ENCODE measurements at places on chromosomes 2 and 18. TPM values are rescaled to one million over a fixed set of nuclear protein-coding genes. Genes with fewer than 3 reads are reported as not detected.

Gene MITD1
- 7.9 TPM for polyA plus RNA-seq

Gene ANKRD30BL
- polyA plus RNA-seq = not detected

Gene FSIP2
- polyA plus RNA-seq = not detected

DNA sequence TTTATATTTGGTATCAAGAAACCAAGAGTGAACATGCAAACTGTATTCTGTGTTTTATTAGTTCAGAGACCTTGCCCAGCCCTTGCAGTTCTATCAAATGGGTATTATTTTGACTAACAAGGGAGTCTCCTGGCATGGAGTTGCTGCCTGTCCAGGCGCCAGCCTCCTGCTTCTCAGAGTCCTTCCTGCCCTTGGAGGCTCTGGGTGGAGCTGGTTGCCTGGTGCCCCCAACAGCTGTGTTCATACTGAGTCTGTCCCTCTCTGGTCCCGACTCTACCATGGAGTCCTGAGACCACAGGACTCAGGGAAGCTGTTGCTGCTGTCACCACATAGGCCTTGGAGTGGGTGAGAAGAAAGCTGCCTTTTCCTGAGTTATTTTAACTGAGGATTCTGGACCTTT is 26.3 kb upstream of the GREB1 start:
- no peak for DNase-seq

- peak; percentile 53 for DNase-seq
These were observed 53.5 kb upstream of the CAPN13 start for GRCh38 chr2:30860726-30861125.

- no peak for DNase-seq
These were observed 884.5 kb downstream of the SUCLG1 start for GRCh38 chr2:83574614-83575013.

Gene PRSS56
- not detected for polyA plus RNA-seq

DNA sequence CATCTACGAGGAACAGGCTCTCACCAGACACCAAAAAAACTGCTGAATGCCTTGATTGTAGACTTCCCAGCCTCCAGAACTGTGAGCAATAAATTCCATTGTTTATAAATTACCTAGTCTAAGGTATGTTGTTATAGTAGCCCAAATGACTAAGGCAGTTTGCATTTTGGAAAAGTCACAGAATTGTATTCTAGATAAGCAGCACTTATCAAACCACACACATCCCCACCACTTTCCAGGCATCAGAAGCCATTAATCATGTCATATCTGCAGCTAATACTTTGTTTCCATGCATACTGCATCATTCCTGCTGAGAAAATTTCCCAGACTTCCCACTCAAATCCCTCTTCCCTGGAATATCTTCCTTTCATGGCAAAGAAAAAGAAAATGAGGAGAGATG is 187.2 kb downstream of the INO80D start:
- DNase-seq = no peak

DNA sequence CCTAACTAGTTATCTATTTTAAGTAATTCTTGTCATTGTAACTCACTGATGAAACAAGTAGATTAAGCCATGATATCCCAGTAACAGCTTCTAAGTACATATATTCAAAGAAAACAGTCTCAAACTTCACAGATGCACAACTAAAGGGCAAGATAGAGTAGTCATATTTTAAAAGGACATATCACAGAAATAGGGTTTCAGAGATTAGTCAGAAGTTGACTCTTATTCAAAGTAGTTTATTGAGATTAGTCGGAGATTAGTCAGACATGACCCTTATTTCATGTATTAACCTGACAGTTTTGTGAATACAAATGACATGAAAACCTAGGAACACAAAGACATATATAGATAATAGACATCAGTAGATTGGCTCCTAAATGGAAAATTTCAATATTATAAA is 15.9 kb upstream of the CHAC2 start:
- DNase-seq = no peak

DNA sequence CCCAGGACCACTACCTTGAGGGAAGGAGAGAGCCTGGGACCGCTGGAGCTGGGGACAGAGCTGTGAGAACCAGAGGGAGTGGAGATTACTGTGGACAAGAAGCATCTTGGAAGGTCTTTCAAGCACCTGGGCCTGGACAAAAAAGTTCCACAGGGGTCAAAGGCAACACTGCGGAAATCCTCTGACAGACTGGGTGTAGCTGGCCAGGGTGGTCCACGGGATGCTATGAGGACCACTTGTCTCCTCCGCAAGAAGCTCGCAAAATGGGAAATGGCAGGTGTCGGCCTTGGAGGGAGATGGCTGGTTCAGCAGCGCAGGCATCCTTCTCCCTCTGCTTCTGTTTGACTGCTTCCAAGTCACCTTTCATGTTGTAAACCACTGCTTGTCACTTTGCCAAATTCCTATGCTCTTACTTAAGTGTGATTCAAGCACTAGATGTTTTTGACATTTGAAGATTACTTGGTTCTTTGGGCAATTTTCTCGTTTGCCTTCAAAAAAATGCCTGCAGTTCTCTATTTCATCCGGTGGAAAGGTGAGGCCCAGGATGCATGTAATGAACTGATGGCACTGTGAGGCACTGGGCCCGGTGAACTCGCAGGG is 27.7 kb downstream of the KLHL29 start:
- DNase-seq = no peak

GRCh38 chr18:9701609-9702349 is 6.3 kb upstream of the RAB31 start:
- DNase-seq = no peak

Gene RGPD6
- polyA plus RNA-seq = 6.3 TPM

DNA sequence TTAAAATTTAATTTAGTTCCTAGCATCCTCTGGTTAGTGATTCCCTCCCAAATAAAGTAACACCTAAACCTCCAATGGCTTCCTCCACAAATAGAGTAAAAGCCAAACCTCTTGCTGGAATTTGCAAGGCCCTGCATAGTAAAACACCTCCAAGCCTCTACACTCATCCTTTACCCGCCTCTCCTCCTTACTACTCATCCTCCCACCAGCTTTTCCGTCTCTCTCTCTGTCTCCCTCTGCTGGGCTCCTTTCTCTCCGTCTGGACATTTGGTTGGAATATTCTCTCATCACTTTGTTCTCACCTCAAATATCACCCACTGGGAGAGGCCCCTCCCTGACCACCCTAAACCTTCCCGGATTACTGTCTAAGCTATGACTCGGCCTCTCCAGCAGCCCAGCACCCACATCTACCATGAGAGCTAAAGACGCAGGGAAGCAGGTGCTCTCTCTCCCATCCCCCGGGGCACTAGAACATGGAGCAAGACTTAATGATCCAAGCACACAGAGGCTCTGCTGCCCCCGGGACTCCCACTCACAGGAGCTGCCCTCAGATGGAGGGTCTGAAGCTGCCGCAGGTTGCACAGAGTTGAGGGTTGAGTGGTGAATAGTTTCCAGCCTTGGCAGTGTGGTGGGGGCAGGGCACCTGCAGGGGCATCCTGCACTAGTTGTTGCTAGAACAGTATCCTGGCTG is 167.2 kb downstream of the FBXO15 start:
- peak; percentile 38 for DNase-seq

- DNase-seq = peak; percentile 81
These were observed 31.6 kb upstream of the NCOA1 start for GRCh38 chr2:24459224-24460161.

Gene NOL4
- 173 TPM for polyA plus RNA-seq

Gene SFXN5
- 42.2 TPM for polyA plus RNA-seq

Gene ADCYAP1
- polyA plus RNA-seq = 29.7 TPM

GRCh38 chr18:66655407-66655806 is 51.5 kb upstream of the CDH19 start:
- no peak for DNase-seq

- no peak for DNase-seq
These were observed 173.5 kb upstream of the CTAGE1 start for GRCh38 chr18:22591222-22591621.

Gene DIPK1C
- polyA plus RNA-seq = 10.0 TPM

Gene ABCB11
- not detected for polyA plus RNA-seq

- peak; percentile 22 for DNase-seq
These were observed 272.6 kb upstream of the UBE2E3 start for GRCh38 chr2:180707884-180708205.

- no peak for DNase-seq
These were observed 149.7 kb downstream of the TXNL1 start for GRCh38 chr18:56488739-56489138.

GRCh38 chr18:11512096-11513025 is 97.0 kb upstream of the SLC35G4 start:
- peak; percentile 3 for DNase-seq

Gene CXCR4
- 89.1 TPM for polyA plus RNA-seq

Gene TCF23
- not detected for polyA plus RNA-seq

DNA sequence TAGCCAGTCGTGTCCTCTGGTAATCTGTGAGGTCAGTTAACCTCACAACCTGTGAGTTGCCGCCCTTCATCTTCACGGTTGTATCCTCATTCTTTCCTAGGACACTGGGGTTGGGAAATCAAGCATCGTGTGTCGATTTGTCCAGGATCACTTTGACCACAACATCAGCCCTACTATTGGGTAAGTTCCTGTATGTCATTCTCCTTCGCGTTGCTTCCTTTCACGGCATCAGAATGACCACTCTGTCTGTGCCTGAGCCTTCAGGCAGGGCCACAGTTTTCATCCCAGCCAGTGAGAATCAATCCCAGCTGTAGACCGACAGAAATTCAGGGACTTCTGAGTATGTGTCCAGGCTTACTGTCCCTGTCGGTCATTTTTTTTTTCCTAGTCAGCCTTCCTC is 67.1 kb downstream of the RAB31 start:
- DNase-seq = no peak

DNA sequence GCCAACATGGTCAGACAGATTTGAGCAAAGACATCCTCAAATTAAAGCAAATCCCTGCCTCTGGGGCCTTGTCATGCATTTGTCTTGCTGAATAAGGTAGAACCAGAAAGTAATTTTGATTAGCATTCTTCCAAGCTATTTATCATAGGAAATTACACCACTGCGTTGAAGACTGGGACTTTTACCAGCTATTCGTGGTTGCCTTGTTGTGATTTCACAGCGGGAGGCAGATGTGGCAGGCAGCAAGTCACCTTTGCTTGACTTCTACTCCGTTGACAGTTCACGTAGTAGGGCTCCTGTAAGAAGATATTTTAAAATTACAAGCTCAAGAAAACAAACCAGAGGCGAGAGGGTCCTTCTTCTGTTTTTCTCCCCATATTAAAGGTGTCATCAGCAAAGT is 80.6 kb downstream of the EN1 start:
- no peak for DNase-seq

Data from brain (organoid and tissue), 16 donors.